ENCODE measurements at places on chromosomes 5 and 9. TPM values are rescaled to one million over a fixed set of nuclear protein-coding genes. Genes with fewer than 3 reads are reported as not detected.

HTR1A gene
- total RNA-seq, result 0.13 TPM

- H3K27me3 ChIP-seq, result no peaks in the 10 kb centered on the region
- peaks cover 25% of the 10 kb centered on the region for H3K36me3 ChIP-seq
- peaks cover 4% of the 10 kb centered on the region for H3K4me1 ChIP-seq
- no peak for DNase-seq
Measured at GRCh38 chr5:150442699-150443080, 6.8 kb downstream of the RPS14 start.

DNA sequence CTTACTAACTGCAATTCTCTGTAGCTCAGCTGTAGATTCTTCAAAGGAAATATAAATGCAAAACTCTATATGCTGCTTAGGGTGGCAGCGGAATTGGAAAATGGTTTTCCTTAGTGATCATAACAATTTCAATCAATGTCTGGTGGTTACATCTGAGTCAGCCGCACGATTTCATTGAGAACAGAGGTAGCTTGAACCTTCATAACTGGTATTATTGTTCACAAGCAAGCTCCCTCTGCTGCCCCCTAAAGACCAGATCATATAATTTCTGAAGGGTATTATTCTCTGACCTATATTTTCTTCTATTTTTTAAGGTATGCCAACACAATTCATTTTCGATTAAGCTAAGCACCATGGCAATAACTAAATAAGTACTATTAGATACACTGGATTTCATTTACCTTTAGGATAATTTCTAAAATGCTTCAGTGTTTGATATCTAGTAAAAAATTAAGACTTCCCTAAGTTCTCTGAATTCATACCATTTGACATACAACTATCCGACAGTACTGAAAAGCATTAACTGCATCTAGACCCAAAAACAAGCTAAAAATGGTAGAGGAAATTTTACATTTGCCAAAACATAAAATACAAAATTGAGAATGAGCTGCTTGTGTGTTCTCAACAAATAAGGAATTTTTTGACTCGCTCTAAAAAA lies 181.1 kb upstream of the SPEF2 start:
- H3K4me1 ChIP-seq, result peaks cover 8% of the 10 kb centered on the region
- no peak for DNase-seq
- no peak overlapping the region for H3K4me3 ChIP-seq
- H3K36me3 ChIP-seq, result no peaks in the 10 kb centered on the region
- H3K27me3 ChIP-seq, result peaks cover 24% of the 10 kb centered on the region
- H3K27ac ChIP-seq, result no peak overlapping the region

GRCh38 chr9:131587331-131587730 lies 42.0 kb downstream of the PRRT1B start:
- H3K4me3 ChIP-seq, result no peak overlapping the region
- H3K36me3 ChIP-seq, result peaks cover 12% of the 10 kb centered on the region
- no peaks in the 10 kb centered on the region for H3K4me1 ChIP-seq
- no peaks in the 10 kb centered on the region for H3K27me3 ChIP-seq
- DNase-seq, result no peak

AQP3 gene
- 1.3 TPM for total RNA-seq

NDST1 gene
- 132 TPM for total RNA-seq

GRCh38 chr5:170486371-170486770 lies 17.4 kb upstream of the KCNIP1 start:
- no peak for DNase-seq
- H3K4me3 ChIP-seq, result no peak overlapping the region
- no peaks in the 10 kb centered on the region for H3K36me3 ChIP-seq
- no peak overlapping the region for H3K27ac ChIP-seq

ARSI gene
- 19.1 TPM for total RNA-seq

LCN10 gene
- total RNA-seq, result 0.20 TPM

DNA sequence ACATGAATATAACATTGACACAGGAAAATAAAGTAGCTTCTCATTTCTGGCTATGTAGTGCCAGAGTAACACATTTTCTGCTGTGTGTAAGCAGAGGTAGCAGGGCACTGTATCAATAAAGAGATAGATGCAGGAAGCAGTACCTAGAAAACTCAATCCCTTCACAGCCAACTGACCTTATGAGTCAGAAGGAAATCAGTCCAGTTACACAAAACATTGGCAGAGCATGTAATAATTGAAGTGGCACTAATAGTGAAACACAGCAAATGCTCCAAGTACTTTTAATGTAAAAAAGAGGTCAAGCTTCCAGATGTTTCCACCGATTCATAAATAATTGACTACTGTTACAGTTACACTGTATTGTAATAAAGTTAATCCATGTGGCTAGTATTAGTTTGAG lies 706.6 kb downstream of the EFNA5 start:
- DNase-seq, result no peak
- no peaks in the 10 kb centered on the region for H3K36me3 ChIP-seq
- H3K4me1 ChIP-seq, result peaks cover 14% of the 10 kb centered on the region

DNA sequence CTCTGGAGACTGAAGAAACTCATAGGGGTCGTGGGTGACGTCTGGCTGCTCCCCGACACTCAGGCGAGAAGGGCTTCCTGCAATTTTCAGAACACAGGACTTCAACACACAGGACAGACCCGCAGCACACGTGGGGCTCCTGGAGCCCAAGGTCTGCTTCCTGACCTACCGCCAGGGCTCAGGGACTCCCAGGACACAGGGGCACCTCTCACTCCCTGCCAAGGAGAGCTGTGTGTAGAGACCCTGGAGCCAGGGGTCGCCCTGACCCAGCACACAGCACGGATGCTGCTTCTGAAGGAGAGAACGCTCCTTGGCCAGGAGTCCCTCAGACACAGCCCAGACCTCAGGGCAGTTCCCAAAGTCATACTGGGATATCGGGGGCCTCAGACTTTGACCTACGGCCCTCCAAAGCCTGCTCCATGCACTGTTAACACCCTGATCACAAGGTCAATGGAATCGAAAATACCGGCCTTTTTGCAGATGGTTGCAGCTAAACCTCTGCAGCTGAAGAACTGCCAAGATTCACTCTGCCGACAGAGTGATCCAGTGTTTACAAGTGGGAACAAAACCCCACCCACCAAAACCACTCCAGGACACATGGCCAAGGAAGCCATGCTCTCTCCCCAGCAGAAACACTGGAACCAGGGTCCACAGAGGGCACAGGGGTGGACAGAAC lies 13.8 kb upstream of the ZDHHC11 start:
- DNase-seq, result no peak
- H3K27me3 ChIP-seq, result no peaks in the 10 kb centered on the region
- peaks cover 29% of the 10 kb centered on the region for H3K36me3 ChIP-seq
- H3K4me1 ChIP-seq, result no peaks in the 10 kb centered on the region
- H3K27ac ChIP-seq, result no peak overlapping the region

TEK gene
- total RNA-seq, result 5.9 TPM

GRCh38 chr9:6153425-6153824 lies 62.2 kb upstream of the IL33 start:
- no peak overlapping the region for H3K27ac ChIP-seq
- H3K27me3 ChIP-seq, result peaks cover 7% of the 10 kb centered on the region
- no peak for DNase-seq
- no peak overlapping the region for H3K4me3 ChIP-seq
- no peaks in the 10 kb centered on the region for H3K4me1 ChIP-seq

GRCh38 chr9:109616571-109617120 lies 118.5 kb upstream of the PTPN3 start:
- no peak overlapping the region for H3K27ac ChIP-seq
- H3K4me1 ChIP-seq, result no peaks in the 10 kb centered on the region

- H3K27me3 ChIP-seq, result peaks cover 99% of the 10 kb centered on the region
- H3K4me1 ChIP-seq, result peaks cover 42% of the 10 kb centered on the region
- no peak for DNase-seq
- H3K4me3 ChIP-seq, result peak overlapping the region; percentile 58
- H3K36me3 ChIP-seq, result peaks cover 3% of the 10 kb centered on the region
Measured at GRCh38 chr9:93949073-93949693, 6.0 kb downstream of the BARX1 start.

- no peaks in the 10 kb centered on the region for H3K27me3 ChIP-seq
- H3K4me1 ChIP-seq, result peaks cover 6% of the 10 kb centered on the region
- H3K4me3 ChIP-seq, result no peak overlapping the region
- no peak overlapping the region for H3K27ac ChIP-seq
- DNase-seq, result no peak
Measured at GRCh38 chr9:85041466-85042137, 372.1 kb downstream of the NTRK2 start.

GRCh38 chr5:69035665-69036064 lies 58.1 kb upstream of the SLC30A5 start:
- H3K4me1 ChIP-seq, result no peaks in the 10 kb centered on the region
- H3K27me3 ChIP-seq, result peaks cover 2% of the 10 kb centered on the region
- no peaks in the 10 kb centered on the region for H3K36me3 ChIP-seq
- DNase-seq, result no peak
- H3K27ac ChIP-seq, result no peak overlapping the region

- DNase-seq, result no peak
- no peak overlapping the region for H3K27ac ChIP-seq
- peaks cover 16% of the 10 kb centered on the region for H3K27me3 ChIP-seq
- no peak overlapping the region for H3K4me3 ChIP-seq
Measured at GRCh38 chr5:145958436-145958835, 22.1 kb downstream of the SH3RF2 start.

GRCh38 chr5:94782383-94782782 lies 163.9 kb downstream of the SLF1 start:
- peaks cover 19% of the 10 kb centered on the region for H3K27me3 ChIP-seq
- H3K27ac ChIP-seq, result no peak overlapping the region
- no peak overlapping the region for H3K4me3 ChIP-seq
- no peak for DNase-seq
- H3K36me3 ChIP-seq, result no peaks in the 10 kb centered on the region

GRCh38 chr5:102670224-102670836 lies 84.8 kb upstream of the PAM start:
- no peak for DNase-seq
- no peaks in the 10 kb centered on the region for H3K36me3 ChIP-seq
- no peaks in the 10 kb centered on the region for H3K27me3 ChIP-seq
- H3K4me3 ChIP-seq, result peak overlapping the region; percentile 76
- H3K4me1 ChIP-seq, result peaks cover 21% of the 10 kb centered on the region
- H3K27ac ChIP-seq, result peak overlapping the region; percentile 81

- no peak for DNase-seq
- H3K36me3 ChIP-seq, result no peaks in the 10 kb centered on the region
- peaks cover 15% of the 10 kb centered on the region for H3K4me1 ChIP-seq
Measured at GRCh38 chr9:113738496-113738892, 137.6 kb upstream of the ZNF618 start.

- H3K27ac ChIP-seq, result no peak overlapping the region
- H3K27me3 ChIP-seq, result peaks cover 3% of the 10 kb centered on the region
- no peaks in the 10 kb centered on the region for H3K4me1 ChIP-seq
- DNase-seq, result no peak
- no peaks in the 10 kb centered on the region for H3K36me3 ChIP-seq
- no peak overlapping the region for H3K4me3 ChIP-seq
Measured at GRCh38 chr5:66560371-66560770, 35.8 kb upstream of the MAST4 start.

GRCh38 chr9:99816392-99816791 lies 5.3 kb upstream of the NR4A3 start:
- no peak for DNase-seq
- H3K36me3 ChIP-seq, result no peaks in the 10 kb centered on the region
- no peak overlapping the region for H3K4me3 ChIP-seq
- H3K27ac ChIP-seq, result no peak overlapping the region
- no peaks in the 10 kb centered on the region for H3K27me3 ChIP-seq
- peaks cover 58% of the 10 kb centered on the region for H3K4me1 ChIP-seq

DNA sequence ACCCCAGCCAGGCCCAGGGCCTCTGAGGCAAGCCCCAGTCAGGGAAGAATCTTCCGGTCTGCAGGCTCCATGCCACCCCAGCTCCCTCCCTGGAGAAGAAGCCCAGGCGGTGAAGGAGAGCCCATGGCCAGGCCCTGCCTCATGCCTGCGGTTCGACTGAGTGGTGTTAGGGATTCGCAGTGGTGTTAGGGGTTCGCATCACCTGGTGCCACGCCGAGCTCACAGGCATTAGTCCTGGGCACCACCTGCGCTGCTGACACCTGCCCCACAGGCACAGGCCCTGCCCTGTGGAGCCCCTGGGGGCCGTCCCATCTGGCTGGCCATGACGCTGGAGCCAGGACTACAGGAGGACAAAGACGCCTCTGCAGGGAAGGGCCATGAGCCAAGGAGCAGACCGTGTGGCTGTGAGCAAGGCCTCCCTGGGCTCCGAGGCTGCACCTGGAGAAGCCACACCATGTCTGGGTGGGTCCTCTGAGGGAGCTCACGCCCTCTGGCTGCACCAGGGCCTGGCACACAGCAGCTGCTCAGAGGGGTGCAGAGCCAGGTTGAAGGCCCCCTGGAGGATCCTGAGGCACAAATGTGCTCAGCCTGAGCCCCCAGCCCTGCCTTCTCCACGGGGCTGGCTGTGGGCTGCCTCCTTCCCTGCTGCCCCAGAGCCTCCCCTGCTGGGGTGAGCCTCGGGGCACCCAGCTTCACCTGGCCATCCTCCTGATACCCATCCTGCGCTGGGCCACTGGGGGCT lies 27.6 kb upstream of the RNF130 start:
- no peaks in the 10 kb centered on the region for H3K36me3 ChIP-seq
- peaks cover 8% of the 10 kb centered on the region for H3K4me1 ChIP-seq
- no peak for DNase-seq
- no peak overlapping the region for H3K27ac ChIP-seq
- peaks cover 14% of the 10 kb centered on the region for H3K27me3 ChIP-seq

GRCh38 chr9:117664419-117664818 lies 39.8 kb upstream of the TLR4 start:
- no peaks in the 10 kb centered on the region for H3K4me1 ChIP-seq
- H3K27me3 ChIP-seq, result peaks cover 15% of the 10 kb centered on the region
- no peak overlapping the region for H3K27ac ChIP-seq
- no peak overlapping the region for H3K4me3 ChIP-seq
- H3K36me3 ChIP-seq, result no peaks in the 10 kb centered on the region

PCDHB6 gene
- total RNA-seq, result 2.1 TPM

DNA sequence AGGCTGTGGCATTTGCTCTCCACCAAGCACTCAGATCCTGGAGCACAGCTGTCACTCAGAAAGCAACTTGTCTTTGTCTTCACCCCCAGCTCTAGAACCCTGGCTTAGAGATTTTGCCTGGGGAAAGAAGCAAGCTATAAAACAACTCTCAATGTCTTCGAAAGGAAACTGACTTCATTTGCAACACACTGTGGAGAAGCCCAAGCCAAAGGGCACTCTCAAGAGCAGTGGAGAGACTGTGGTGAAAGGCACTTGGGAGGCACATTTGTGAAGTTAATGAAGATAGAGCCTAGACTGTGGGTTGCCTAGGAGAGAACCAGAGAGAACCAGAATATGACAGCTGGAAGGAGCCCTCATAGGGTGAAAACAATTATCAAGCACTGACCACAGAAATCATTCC lies 103.4 kb downstream of the CFAP95 start:
- H3K36me3 ChIP-seq, result no peaks in the 10 kb centered on the region
- H3K27ac ChIP-seq, result no peak overlapping the region
- no peak for DNase-seq
- no peaks in the 10 kb centered on the region for H3K4me1 ChIP-seq
- no peak overlapping the region for H3K4me3 ChIP-seq

DNA sequence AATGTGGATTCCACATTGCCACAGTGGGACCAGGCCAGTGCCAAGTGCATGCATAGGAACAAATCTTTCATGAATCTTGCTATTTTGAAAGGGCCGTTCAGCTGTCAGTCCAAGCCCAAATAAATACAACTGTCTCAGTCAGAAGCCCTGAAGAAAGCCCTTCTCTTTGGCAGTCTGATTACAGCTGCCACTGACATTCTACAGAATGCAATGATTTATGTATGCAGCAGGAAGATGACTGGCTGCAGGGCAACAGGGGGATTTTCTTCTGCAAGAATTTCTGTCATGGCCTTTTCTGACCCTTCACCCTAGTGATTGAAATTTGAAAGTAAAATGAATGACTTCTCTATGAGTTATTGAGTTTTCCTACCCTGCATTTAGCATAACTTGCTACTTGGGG lies 86.7 kb upstream of the FER start:
- no peaks in the 10 kb centered on the region for H3K27me3 ChIP-seq
- H3K36me3 ChIP-seq, result no peaks in the 10 kb centered on the region
- no peaks in the 10 kb centered on the region for H3K4me1 ChIP-seq

All from mesothelial cell of epicardium (in vitro differentiated cells).